ENCODE measurements at places on chromosomes 6 and 20.
A peak's percentile ranks its signal among the peaks of the same experiment; 100 is the strongest.

- H3K27ac ChIP-seq = no peak overlapping the region
- no peak for DNase-seq
- no peaks in the 10 kb centered on the region for H3K4me1 ChIP-seq
- H3K4me3 ChIP-seq = no peak overlapping the region
- no peaks in the 10 kb centered on the region for H3K36me3 ChIP-seq
These were observed 44.9 kb downstream of the TNFRSF21 start for GRCh38 chr6:47264775-47265184.

DNA sequence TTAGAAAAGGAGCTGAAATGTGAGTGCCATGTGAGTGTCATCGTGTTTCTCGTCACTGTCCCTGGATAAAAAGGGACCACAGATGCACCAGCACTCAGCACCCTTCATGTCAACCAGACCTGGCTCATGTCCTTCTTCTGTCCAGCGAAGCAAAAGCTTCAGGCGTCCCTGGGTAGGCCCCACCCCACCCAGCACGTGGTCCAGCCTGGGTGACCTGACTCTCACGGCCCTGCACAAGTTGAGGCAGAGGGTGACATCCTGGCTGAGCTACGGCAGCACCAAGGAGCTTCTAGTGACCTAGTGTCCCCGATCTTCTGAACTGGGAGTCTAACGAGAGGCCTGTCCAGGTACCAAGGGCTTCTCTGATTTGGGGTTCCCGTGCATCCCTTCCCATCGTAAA is 37.8 kb downstream of the PSMG4 start:
- no peak overlapping the region for H3K4me3 ChIP-seq
- H3K27ac ChIP-seq = no peak overlapping the region
- H3K4me1 ChIP-seq = no peaks in the 10 kb centered on the region
- H3K36me3 ChIP-seq = no peaks in the 10 kb centered on the region
- H3K27me3 ChIP-seq = peaks cover 22% of the 10 kb centered on the region
- peak; percentile 3 for DNase-seq

GRCh38 chr6:37916149-37916548 is 96.6 kb downstream of the ZFAND3 start:
- H3K27ac ChIP-seq = no peak overlapping the region
- no peak for DNase-seq
- no peaks in the 10 kb centered on the region for H3K4me1 ChIP-seq

- H3K36me3 ChIP-seq = no peaks in the 10 kb centered on the region
- DNase-seq = no peak
- no peaks in the 10 kb centered on the region for H3K27me3 ChIP-seq
- no peak overlapping the region for H3K27ac ChIP-seq
These were observed 293.4 kb downstream of the TFAP2C start for GRCh38 chr20:56922497-56922896.

- H3K4me3 ChIP-seq = no peak overlapping the region
- no peak overlapping the region for H3K27ac ChIP-seq
- no peaks in the 10 kb centered on the region for H3K27me3 ChIP-seq
- H3K36me3 ChIP-seq = no peaks in the 10 kb centered on the region
These were observed 191.9 kb downstream of the CENPW start for GRCh38 chr6:126531840-126532239.

DNA sequence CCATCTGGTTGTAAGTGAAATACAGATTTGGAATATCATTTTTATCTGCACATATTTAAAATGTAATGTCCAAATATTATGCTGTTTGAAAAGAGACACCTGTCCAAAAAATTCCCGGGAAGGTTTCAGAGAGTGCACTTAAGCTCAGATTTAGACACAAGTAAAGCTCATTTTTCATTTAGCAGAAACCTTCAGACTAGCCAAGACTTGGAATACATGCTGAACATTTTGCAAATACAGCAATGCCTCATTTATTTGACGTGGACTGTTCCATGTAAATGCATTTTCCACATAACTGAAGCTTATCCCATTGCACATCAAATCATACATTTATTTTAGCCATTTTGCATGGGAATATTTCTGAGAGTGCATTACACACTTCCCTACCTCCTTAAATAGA is 280.7 kb downstream of the ZNF217 start:
- no peak overlapping the region for H3K4me3 ChIP-seq
- no peaks in the 10 kb centered on the region for H3K27me3 ChIP-seq
- no peak overlapping the region for H3K27ac ChIP-seq
- no peak for DNase-seq

Measured in tibial artery (tissue), 4 donors.